ENCODE measurements at places on chromosomes 6 and 20.
A peak's percentile ranks its signal among the peaks of the same experiment; 100 is the strongest.

DNA sequence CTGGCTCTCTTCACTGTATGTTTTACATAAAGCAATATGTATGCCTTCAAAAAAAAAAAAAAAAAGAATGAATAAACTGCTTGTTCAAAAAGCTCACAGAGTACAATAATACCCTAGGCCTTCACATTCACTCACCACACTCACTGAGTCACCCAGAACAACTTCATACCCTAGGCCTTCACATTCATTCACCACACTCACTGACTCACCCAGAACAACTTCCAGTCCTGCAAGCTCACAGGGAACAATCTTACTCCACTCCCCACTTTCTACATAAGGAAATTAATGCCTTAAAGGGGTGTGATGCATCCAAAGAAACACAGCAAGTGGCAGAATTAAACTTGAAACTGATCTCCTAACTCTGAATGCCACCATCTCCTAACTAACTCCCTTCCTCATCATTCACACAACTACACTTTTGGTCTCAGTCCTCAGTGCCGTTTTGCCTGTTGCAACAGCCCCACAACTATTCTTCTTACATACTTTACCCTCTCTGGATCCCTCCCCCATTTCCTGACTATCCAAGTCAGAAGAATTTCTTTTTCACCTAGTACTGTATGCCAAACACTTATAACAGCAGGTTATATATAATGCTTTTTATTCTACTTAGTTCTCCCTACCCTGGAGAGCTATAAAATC, 34.2 kb downstream of the NHSL1 start:
- DNase-seq = peak; percentile 42

DNA sequence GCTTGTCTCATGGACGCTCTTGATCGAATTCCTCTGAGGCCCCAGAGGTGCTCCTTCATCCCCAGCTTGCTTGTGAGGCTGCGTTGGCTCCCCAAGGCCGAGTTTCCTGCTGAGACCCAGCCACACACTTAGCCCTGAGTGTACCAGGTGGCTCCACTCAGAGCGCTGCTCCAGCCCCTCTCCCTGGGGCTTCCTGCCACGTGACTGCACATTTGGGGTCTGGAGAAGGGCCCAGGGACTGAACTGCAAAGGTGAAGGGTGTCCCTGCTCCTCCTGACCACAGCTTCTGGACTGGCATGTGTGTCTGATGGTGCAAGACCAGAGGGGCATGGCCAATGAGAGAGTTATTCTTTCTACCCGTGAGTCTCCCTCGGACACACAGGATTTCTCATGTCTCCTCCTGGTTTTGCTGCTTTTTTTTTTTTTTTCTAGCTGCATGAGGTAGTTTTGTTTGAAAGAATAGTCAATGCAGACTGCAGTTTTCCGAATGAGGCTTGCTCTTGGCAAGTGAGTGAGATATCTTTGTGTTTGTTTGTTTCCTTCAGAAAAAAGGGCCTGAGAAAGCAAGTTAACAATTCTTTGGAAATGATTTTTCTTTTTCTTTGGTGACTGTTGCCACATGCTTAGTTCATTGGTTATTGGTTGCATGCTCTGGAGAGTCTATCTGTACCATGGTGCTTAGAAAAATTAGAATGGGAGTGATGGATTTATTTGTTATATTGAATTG, 3.1 kb upstream of the ZNF831 start:
- no peak for DNase-seq

DNA sequence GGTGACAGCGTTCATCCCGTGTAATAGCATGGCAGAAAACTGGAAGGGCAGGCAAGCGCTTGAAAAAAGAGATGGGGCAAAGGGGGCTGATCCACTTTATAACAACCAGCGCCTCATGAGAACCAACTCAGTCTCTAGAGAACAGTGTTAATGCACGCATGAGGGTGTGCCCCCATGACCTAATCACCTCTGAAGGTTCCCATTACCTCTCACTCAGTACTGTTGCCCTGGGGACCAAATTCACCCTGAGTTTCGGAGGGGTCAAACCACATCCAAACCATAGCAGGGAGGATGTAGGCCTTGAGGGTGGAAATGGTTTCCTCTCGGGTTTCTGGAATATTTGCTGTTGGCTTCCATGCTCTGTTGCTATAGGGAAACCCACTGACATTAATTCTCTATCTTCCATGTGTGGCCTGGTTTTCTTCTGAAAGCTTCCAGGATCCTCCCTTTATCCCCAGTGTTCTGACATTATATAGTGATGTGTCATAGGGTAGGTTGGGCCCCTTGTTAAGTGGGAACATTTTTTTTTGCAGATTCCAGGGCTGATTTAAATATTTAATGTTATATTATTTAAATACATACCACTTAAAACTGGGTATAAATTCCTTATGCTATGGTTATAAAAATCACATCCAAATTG, 65.2 kb downstream of the PPP1R14C start:
- DNase-seq = peak; percentile 13

DNA sequence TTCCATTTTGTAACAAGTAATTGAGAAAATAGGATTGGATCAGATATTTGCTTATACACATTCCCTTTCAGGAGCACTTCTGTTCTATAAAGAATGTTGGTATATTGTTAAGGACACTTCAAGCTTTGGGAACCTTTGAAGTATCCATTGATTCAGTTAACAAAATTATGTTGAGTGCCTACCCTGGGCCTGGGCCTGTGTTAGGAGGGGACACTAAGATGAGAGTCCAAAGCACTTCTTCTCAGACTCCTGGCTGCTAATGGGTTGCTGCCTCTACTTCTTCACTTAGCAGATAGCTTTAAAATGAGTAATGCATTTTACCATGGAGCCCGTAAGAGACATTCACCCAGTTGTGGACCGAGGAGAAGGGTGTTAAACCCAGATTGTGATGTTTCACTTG, 40.3 kb downstream of the PTPN1 start:
- no peak for DNase-seq

DNA sequence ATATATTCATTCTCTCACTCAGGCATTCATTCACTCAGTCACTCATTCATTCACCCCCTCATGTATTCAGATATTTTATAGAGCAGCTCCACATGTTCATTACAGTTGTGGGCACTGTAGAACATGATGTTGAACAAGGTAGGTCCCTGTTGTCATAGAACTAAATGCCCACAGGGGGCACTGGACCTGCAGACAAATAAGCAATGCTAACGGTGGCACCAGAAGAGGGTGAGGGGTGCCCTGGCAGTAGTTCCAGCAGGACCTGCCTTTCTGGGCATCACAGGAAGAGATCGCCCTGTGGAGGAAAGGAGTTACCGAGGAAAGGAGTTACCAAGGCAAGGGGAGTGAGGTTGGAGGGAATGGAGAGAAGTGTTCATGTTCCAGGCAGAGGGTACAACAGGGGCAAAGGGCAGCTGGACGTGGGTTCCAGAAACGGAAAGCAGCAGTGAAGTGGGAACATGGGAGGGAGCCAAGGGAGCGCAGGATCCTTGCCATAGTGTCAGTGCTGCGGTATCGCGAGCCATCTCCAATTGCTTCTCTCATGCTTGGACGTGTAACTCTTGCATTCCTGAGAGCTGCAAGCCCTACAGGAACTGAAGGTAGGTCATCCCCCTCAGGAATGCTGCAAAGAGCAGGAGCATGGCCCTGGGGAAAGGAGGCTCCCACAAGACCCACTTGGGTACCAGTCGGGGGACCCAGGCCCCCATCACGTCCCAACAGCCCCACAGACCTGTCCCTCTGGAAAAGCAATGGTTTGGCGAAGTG, 128.2 kb downstream of the EDN3 start:
- no peak for DNase-seq

- no peak for DNase-seq
Measured at GRCh38 chr6:19438566-19439353, 398.4 kb upstream of the ID4 start.

DNA sequence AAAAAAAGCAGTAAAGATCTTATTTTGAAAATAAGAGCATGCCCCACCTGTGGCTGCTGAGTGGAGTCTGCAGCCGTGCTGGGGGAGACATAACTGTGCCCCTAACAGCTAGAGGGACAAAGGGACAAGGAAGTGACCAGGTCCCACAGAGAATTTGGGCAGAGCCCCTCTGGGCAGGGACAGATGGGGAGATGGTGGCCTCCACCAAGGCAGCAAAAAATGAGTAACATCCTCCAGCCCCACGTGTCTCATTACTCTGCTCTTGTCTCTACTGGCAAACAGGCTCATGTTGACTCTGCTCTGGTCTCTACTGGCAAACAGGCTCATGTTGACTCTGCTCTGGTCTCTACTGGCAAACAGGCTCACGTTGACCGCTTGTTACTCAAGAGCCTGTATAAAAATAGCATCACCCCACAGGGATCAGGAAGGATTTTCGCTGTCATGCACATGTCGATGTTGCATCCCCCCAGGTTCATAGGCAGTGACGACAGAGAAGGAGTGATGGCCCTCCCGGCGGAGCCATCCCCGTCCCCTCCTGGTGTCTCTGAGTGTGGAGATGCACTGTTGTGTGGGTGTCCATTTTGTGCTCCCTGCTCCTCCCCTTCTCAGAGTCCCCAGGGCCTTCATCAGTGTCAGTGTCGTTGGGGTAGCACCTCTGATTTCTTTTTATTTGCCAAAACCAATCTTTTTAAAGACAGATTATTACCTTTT, 17.3 kb upstream of the PCMTD2 start:
- DNase-seq = peak; percentile 58

DNA sequence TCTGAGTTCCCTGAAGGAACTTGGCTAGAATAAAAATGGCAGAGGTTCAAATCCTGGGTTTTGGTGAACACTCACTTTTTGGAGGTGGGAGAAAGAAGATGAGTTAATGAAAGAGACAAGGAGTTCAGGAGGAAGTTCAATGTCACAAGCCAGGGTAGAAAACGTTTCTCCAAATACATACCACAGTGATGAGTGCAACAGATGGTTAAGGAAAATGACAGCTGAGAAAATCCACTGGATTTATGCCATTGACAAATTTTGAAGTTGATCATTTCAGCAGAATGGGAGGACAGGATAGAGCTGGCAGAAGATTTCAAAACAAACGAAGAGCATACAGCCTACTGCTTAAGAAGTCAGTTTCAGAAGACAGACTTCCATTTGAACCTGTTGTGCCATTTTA, 122.7 kb downstream of the GFRAL start:
- DNase-seq = no peak

DNA sequence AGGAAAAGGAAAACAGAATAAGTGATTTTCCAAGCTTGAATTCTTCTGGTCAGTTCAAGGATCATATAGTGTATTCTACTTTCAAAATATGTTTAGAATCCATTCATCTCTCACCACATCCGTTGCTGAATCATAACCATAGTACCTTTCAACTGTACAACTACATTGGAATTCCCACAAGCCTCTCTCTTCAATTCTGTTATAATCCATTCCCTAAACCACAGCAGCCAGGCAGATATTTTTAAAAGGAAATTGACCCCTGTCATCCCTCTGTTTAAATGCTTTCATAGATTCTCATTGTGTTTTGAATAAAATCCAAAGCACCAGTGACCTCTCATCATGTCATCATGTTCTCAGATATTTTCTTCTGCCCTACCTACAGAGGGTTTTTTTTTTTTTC, 412.7 kb downstream of the GRIK2 start:
- no peak for DNase-seq

DNA sequence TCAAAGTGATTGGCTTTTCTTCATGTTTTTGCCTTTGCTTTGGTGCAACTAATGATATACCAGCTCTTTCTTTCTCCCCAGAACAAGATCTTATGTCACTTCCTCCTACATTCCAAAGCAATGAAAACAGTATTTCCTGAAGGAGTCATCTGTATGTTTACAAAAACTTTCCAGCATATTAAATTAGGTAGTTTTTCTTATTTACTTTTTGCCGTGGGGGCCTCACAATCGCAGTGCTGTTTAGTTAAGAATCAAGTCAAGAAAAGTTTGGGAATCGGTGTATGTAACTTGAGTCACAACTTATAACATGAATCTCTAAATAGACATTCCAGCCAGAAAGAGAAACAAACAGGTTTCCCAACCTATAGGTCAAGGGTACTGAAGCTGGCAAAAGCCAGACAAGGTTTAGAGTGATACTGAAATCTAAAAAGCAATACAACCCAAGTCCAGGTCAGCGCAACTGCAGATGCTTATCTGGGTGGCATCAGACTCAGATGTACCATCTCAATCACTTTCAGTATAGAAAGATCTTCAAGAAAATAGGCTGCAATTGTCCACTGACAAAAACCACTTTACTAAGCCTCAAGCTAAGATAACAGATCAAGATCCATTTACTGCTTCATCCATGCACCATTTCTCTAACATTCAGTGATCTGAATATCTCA, 63.6 kb downstream of the IPCEF1 start:
- DNase-seq = peak; percentile 30

- no peak for DNase-seq
Measured at GRCh38 chr6:168031411-168031971, 34.0 kb downstream of the KIF25 start.

- DNase-seq = no peak
Measured at GRCh38 chr6:169156108-169156792, 97.4 kb downstream of the THBS2 start.

DNA sequence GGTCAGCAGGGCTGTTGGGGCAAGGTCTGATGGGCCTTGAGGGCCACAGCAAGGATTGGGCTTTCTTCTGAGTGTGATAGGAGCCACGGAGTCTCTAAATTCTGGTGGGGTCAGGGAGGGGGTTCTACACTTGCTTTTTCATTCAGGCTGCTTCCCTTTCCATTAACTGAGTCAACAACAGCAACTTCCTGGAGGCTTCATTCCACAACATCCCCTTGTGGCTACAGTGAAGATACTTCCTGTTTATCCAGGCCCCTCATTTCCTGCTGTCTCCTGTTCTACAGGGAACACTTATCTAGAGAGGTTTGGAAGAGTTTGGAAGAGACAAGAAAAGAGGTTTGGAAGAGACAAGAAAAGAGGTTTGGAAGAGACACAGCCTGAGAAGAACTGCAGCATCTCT, 144.8 kb upstream of the ENPP5 start:
- no peak for DNase-seq

GRCh38 chr20:59743767-59744485, 139.6 kb downstream of the PHACTR3 start:
- DNase-seq = peak; percentile 19

DNA sequence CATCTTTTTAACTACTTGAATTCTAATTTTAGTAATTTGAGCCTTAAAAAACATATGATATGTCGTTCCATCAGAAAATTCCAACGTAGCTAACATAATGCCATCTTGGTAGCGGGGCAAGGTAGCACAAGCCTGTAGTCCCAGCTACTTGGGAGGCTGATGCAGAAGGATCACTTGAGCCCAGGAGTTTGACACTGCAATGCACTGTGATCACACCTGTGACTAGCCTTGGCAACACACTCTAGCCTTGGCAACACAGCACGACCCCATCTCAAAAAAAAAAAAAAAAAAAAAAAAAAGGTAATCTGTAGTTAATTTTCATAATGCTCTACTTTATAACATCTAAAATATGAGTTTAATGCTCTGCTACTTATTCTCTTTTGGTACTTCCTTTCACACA, 6.7 kb downstream of the BCLAF1 start:
- peak; percentile 9 for DNase-seq

DNA sequence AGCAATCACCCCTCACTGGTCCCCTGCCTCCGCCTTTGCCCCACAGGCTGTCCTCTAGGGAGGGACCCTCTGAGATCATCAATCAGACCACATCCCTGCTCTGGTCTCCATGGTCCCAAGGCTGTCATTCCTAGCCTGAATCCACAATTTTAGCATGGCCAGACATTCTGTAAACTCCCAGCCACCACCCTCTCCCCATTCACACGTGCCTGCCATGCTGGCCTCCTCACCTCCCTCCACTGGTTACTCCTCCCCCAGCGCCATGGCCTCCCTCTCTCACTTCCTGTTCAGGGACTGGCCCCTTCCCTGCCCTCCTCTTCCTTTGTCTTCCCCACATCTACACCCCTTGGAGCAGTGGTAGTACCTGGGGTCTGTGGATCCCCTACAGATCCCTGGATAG, 150.7 kb upstream of the MLN start:
- DNase-seq = peak; percentile 15

All from DMS53 (cell line).